AG09309 (cell line): ENCODE measurements at places on chromosomes 11 and 22.

GRCh38 chr11:69130654-69131053 lies 25.1 kb upstream of the SMIM38 start:
- DNase-seq: no peak

DNA sequence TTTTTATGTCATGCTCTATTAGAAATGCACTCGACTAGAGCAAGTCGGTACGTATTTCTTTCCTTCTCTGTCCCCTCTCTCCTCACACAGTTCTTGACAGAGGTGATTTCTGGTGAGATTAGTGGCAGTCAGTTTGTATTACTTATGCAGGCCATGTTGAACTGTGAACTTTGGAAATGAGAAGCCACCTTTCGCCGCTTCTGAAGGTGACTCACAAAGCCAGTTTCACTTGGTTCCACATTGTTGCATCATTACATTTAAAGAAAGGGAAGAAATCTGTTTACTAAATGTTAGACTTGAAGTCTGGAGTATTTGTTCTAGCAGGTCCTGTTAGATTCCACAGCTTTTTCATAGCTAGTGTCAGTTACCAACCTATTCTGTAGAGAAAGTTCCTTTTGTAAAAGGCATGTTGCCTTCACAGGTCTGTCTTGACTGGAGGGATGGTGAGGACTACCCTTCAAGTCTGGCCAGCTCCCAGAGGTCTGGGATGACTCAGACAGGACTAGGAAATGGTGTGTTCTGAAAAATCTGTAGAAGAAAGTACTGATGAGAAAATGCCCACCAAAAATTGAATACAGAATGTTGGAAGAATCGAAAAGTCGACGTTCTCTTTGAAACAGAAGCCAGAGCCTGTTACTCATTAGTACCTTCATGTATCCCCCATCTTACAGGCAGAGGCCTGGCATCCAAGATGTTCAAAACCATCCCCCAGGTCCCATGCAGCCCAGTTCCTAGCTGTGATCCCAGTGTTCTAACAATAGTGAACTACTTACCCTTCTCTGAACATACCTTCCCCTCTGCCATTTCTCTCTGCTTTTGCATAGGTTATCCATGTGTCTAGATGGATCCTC lies 181.4 kb downstream of the DBX1 start:
- DNase-seq: peak; percentile 64

DNA sequence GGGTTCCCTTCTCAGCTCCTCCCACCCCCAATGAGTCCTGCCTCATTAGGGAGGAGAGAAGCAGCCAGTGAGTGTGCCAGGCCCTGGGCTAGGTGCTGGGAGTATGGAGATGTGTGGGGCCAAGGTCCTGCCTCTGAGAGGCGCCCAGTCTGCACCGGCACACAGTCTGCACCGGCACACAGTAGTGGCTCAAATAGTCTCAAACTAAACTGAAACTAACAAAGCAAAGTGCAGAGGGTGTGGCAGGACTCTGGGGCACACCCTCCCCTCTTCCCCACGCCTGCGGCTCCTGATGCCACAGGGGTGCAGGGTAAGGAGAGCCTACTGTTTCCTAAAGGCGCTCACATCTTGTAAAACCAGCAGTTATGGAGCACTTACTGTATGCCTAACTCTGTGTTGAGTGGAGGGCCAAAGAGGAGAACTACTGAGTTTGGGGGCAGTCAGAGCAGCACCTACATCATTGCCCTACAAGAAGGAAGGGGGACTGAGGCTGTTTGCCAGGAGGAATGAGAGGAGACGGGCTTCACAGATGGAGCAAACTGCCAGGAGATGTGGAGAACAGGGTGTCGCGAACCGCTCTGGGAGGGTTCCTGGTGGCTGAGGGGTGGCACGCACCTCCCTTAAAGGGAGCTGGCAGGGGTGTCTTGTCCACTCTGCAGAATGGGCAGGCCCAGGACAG lies 939 bp upstream of the SH3BP1 start:
- DNase-seq: no peak

GRCh38 chr11:70731271-70732022 lies 333.1 kb downstream of the CTTN start:
- DNase-seq: no peak

GRCh38 chr22:29225422-29226090 lies 19.9 kb downstream of the EMID1 start:
- DNase-seq: no peak

DNA sequence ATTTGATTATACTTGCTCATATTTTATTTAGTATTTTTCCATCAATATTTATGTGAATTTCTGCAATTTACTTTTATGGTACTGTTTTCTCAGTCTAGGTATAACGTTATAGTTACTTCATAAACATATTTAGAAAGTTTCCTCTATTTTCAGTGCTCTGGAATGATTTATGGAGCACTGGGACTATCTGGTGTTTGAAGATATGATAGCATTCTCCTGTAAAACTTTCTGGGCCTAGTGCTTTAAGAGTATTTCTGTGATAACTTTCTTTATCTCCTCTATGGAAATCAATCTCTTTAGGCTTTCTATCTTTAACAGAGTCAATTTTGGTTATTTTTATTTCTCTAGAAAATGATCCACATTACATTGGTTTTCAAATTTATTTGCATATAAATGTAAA lies 85.1 kb downstream of the SOX6 start:
- no peak for DNase-seq

- DNase-seq: no peak
Measured at GRCh38 chr11:70034740-70035365, 43.3 kb upstream of the ANO1 start.

DNA sequence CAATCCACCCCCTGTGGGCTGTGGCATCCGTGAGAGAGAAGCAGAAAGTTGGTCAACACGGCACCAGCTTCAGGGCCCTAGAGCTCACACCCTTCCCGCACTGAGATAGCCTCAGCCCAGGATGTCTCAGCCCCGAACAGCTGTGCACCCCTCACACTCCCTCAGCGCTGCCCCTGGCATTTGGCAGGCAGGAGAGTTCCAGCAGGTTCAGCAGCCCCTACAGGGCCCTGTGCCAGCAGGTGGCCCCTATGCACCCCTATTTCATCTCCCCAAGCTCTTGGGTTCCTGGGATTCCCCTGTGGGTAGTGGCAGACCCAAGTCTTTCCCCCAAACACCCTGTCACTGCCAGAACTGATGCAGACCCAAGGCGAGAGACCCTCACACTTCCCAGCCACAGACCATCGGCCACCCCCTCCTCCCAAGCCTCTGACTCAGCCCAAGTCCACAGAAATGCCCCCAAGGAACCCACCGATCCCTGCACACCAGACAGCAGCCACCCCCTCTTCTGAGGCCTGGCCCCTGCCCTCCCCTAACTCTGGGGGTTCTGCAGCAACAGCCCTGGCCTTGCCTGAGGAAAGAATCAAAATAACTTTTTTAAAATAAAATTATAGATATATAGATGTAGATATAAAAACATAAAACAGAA lies 183.6 kb downstream of the IGLL1 start:
- no peak for DNase-seq
